ENCODE measurements at places on chromosomes 7 and 10.

DNA sequence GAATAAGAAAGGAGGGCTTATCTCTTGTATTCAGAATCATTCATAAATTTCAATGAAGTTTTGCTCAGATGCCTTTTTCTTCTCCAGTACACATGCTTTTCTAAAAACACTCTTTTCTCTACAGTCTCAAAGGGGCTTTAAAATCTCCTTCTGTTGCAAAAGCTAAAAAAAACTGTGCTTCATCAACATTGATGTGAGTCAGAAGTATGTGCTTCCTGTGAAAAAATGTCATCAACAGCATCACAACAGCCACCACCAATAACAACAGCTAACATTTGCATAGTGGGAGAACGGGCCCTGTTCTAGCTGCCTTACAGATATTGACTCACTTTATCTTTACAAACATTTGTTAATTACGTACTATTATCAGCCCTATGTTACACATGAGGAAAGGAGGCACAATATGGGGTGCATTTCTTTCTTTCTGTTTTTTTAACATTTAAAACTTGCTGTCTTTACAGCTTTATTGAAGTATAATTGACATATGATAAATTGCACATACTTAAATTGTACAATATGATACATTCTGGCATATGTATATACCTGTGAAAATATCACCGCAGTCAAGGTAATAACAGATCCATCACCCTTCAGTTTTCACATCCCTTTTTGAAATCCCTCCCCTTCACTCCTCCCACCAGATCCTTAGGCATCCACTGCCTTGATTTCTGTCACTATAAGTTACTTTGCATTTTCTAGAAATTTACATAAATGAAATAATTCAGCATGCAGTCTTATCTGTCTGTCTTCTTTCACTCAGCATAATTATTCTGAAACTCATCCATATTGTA lies 1605.4 kb upstream of the LRRTM3 start:
- no peak for DNase-seq

DNA sequence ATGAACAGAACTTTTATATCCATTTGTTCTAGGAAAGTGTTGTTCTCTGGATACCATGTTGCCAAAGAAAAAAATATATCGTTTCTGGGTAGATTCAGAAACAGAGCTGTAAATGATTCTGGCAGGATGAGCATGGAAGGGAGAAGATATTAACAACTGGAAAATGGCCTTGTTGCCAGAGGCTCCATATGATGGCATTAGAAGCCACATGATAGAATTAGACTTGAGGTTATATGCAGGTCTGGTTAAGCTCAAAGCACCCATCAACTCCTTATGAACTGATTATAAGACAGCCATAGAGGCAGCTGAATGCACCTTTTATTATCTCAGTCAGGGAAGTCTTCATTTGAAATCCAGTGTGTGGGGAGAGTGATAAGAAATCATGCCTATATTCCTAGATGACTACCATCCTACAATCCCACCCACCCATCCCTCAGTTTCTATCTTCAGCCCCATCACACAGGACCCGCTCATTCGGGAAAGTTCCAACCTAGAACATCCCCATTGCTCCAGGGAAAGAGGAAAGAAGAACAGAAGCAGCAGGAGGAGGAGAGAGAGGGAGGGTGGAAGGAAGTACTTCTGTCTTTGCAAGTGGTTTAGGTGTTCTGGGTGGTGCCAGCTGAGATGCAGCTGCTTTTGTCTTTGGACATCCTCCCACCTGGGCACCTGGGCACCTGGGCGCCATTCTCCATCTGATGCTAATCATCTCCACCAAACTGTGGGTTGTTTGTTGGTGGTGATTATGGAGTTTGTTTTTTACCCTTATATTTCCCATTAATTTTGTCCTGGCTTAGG lies 25.5 kb upstream of the TRIL start:
- DNase-seq = no peak

DNA sequence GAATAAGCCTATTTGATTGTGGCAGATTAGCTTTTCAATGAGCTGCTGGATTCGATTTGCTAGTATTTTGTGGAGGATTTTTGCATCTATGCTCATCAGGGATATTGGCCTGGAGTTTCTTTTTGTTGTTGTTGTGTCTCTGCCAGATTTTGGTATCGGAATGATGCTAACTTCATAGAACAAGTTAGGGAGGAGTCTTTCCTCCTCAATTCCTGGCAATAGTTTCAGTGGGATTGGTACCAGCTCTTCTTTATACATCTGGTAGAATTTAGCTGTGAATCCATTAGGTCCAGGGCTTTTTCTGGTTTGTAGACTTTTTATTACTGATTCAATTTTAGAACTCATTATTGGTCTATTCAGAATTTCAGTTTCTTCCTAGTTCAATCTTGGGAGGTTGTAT lies 43.4 kb upstream of the KLF14 start:
- no peak for DNase-seq

GRCh38 chr10:22374489-22375126 lies 29.3 kb downstream of the SPAG6 start:
- DNase-seq = no peak
